Hepatocyte (in vitro differentiated cells): ENCODE measurements at places on chromosomes 5 and 9.
A peak's percentile ranks its signal among the peaks of the same experiment; 100 is the strongest.

- DNase-seq, result no peak
Observed at GRCh38 chr9:23731353-23731752, 94.7 kb downstream of the ELAVL2 start.

- no peak for DNase-seq
Observed at GRCh38 chr9:21516796-21517195, 34.7 kb upstream of the IFNE start.

DNA sequence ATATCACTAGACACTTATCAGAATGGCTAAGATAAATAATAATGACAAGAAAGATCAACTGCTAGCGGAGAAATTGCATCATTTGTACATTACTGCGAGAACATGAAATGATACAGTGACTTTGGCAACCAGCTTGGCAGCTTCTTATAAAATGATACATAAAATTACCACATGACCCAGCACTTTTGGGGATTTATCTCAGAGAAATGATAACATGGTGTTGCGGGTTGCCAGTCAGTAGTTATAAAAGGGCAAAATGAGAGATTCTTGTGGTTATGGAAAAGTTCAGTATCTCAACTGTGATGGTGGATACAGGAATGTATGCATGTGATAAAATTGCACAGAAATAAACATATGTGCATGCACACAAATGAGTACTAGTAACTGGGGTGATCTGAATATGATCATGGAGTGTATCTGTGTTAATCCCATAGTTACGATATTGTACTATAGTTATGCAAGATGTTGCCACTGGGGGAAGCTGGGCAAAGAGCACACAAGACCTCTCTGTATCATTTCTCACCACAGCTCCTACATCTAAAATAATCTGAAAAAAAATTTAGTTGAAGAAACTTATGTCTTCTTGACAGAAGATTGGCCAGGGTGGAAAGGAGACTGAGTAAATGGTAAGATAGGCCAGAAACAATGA is 128.9 kb downstream of the NXNL2 start:
- DNase-seq, result no peak

- DNase-seq, result no peak
Observed at GRCh38 chr9:35518981-35519679, 29.2 kb downstream of the RUSC2 start.

DNA sequence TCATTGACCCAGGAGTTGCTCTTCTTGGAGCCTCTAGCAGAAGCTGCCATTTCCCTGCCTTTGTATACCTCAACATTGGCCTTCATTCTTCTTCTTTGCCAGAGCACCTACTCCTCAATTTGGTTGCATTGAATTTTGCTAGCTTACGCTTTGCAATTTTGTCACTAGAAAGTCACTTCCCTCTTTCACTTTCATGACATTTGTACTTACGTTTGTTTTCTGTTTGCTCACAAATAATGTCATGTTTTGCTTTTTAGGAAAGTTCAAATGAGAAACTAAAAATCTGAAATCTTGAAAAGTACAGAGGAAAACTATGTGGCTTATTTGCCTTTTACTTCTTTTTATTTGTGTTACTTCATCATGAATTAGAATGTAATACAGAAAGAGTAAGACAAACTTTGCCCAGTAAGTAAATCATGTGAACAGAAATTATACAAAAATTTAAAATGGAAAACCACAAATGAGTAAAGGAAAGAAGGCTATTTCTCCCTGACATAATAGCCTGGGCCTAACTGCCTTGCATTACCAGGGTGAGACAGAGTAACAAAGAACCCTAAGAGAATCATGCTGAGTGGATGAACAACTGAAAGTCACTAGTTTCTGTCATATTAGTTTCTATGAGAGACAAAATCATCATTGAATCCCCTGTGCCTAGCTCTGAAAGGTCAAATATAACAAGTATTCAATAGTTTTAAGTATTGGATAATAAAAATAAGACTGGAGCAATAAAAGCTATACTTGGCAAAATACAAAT is 7.4 kb upstream of the IFNA1 start:
- no peak for DNase-seq

DNA sequence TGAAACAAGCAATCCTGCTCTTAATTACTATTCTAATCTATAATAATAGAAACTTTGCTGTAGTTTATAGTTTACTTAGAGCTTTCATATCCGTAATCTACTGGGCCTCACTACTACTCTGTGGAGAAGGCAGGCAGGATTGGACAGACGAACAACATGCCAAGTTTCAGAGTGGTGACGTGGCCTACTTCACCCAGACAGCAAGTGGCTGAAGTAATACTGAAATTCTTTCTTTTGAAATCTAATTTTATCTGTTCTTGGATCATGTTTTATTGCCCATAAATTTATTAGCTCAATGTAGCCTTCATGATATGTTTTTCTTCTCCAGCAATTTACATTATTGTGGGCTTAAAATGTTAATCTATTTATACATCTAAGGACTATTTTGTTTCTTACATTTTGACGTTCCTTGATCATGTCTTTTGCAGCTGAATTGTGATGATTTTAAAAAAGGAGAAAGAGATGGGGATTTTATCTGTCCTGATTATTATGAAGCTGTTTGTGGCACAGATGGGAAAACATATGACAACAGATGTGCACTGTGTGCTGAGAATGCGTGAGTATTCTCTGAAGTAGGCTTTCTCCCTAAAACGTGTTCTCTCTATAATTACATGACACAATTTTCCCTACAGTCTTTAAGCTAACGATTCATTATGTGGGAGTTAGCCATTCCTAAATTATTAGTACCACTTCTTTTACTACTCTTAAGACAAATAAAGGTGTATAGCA is 22.4 kb downstream of the SPINK5 start:
- no peak for DNase-seq

DNA sequence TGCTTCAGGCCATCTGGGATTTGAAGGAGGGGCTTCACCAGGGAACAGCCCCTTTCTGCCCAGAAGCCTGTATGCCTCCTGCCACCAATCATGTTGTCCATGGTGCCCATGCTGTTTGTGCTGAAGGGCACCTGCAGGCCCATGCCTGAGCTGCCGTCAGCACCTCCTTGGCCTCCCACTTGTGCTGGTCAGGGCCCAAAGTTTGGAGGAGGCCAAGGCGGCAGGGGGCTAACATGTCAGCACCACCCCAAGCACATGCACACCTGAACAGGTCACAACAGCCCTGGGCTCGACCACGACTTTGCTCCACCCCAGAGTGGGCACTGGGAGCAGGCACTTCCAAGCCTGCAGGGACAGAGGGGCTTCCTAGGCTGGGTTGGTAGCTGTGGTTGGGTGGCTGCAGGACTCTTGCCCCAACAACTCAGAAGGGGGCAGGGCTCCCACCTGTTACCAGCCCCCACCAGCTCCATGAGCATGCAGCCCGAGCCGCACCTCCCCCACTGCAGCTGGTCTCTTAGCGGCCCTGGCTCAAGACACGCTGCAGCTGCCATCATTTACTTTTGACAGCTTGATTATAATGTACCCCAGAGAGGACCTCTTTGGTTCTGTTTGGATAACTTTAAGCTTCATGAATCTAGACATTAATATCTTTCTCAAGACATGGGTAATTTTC is 19.8 kb upstream of the NFIL3 start:
- no peak for DNase-seq

GRCh38 chr5:125140855-125141254 is 394.4 kb upstream of the ZNF608 start:
- DNase-seq, result peak; percentile 74

DNA sequence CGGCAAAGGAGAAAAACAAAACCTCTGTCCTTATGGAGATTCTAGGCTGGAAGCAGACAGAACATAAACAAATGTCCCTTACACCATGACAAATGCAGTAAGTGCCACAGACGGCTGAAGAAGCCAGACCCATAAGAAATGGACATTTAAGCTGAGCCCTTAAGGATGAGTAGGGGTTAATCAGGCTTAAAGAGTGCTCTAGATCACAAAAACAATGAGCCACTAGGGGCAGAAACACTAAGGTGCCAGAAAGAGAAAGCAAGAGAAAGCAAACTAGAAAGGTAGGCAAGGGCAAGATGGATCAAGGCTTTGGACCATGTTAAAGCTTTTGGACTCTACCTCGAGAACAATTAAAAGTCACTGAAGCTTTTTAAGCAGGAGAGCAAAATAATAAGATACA is 326.9 kb upstream of the WWC1 start:
- DNase-seq, result no peak

- no peak for DNase-seq
Observed at GRCh38 chr9:99419070-99419469, 197.0 kb downstream of the SEC61B start.

- no peak for DNase-seq
Observed at GRCh38 chr5:159713254-159713653, 203.0 kb upstream of the ADRA1B start.

DNA sequence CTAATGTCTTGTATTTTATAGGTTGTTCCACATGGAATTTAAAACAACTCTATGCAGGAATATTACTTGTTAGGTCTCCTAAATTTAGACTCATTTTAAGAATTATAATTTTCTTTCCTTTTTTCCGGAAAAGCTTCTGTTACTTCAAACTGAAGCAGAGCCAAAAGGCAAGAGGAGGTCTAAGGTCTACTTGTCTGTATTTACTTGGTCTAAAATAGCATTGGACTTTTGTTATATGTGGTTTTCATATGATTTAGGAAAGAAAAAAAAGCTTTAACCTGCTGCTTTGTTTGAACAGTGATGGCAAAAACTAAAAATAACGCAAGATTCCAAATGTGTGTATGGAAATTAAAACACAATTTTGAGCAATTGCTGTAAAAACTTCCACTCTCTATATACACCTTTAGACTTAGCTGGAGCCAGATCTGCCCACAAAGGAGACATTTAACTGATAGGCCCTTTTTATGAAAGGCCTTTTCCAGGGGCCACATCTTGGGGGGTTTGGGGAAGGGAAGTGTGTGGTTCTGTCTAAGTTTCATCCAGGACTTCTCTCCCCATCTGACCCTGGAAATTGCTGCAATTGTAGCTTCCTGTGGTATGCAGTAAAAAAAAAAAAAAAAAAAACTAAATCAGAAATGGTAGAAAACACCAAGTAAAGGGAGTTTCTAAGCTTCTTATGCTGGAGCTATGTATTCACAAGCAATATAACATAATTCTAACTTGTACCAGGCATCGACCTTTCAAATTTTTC is 307.7 kb upstream of the MEF2C start:
- no peak for DNase-seq

- DNase-seq, result no peak
Observed at GRCh38 chr9:132923346-132923902, 21.0 kb downstream of the TSC1 start.

DNA sequence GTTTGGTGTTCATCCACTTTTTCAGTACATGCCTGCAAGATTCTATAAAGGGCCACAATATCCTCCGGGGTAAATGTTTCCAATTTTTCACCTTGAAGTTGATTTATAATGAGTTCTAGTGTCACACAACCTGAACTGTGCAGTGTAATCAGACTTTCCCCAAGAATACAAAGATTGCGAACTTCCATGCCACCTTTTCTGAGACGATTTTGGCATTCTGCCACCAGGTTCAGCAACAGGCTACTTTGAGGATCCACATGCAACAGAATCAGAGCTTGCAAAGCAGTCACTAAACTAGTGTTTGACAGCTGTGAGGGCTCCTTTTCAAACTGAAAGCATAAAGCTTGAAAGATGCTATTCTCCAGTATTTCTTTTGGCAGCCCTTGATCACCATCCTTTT is 1.6 kb downstream of the FASTKD3 start:
- DNase-seq, result no peak

- no peak for DNase-seq
Observed at GRCh38 chr5:74374656-74375055, 265.9 kb downstream of the ENC1 start.

DNA sequence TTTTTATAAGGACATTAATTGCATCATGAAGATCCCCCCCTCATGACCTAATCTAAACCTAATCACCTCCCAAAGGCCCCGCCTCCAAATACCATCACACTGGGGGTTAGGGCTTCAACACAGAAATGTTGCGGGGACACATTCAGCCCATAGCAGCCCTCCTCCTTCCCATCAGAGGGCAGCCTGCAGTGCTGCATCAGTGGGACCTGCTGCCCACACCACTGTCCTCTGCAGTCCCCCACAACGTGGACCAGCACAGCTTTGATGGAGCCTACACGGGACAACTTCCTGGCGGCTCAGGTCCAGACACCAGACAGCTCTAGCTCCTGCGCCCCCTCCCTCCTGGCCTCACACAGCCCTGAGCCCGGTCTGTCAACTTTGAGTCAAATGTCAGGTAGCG is 70.3 kb downstream of the APTX start:
- no peak for DNase-seq

DNA sequence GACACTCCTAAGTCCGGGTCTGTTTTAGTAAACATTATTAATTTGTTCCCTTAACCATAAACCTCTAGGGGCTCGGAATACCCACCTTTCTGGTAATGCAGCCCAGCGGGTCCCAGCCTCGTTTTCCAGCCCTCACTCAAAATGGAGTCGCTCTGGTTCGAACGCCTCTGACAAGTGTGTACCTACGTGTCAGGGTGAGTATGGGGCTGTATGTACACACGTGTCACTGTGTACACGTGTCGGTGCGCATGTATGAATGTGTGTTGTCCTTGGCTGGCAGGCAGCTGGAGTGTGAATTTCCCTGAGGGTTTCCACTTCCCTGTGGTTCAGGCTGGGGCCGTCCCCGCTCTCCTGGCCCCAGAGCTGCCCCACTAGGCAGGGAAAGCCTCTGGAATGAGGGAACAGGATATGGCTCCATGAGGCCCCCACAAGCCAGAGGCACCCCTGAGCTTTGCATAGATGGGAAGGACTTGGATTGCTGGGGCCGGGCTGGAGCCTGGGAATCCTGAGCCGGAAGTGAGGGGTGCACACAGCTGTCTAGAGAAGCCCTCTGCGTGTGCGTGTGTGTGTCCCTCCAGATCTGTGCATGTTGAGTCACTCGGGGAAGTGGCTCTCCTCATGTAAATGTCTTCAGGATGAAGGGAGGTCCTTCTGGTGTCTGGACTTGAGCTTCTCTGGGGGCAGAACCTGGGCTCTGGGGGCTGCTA is 160.8 kb upstream of the IER5L start:
- no peak for DNase-seq

GRCh38 chr5:107533910-107534876 is 136.5 kb downstream of the EFNA5 start:
- DNase-seq, result no peak

- DNase-seq, result no peak
Observed at GRCh38 chr9:137762414-137763061, 115.0 kb upstream of the CACNA1B start.

GRCh38 chr5:390623-391491 is 52.1 kb upstream of the EXOC3 start:
- DNase-seq, result peak; percentile 3

GRCh38 chr9:125110464-125110863 is 32.9 kb downstream of the SCAI start:
- no peak for DNase-seq

GRCh38 chr5:35660451-35660850 is 42.8 kb downstream of the SPEF2 start:
- DNase-seq, result no peak
